ENCODE measurements at places on chromosomes 1 and 21.

DNA sequence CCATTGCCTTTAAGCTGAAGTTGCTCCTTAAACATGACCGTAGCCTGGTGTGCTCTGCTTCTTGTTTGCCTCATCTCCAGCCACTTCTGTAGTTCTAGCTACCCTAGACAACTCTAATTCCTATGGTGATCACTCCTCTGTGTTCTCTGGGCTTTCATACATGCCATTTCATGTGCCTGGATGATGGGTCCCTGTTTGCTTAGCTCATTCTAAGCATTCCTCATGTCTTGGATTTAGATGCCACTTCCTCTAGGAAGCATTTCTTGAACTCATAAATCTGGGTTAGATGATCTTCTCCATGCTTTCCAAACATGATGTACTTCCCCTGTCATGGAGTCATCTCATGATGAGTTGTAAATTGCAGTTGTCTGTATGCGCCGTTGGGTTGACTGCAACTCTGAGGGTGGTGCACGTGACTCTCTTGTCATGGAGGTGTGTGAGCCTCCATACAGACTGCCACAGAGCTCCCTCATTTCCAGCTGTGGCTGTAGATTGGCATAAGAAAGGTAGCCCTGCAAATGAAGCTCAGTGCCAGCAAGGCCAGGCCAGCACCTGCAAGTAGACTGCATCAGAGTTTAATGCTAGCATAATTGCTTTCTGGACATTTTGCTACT, 77.2 kb downstream of the LAMC1 start:
- DNase-seq: no peak

- no peak for DNase-seq
Measured at GRCh38 chr21:22476726-22477646, 1478.8 kb downstream of the NCAM2 start.

GRCh38 chr1:57188168-57188567, 222.4 kb upstream of the C8B start:
- DNase-seq: no peak

DNA sequence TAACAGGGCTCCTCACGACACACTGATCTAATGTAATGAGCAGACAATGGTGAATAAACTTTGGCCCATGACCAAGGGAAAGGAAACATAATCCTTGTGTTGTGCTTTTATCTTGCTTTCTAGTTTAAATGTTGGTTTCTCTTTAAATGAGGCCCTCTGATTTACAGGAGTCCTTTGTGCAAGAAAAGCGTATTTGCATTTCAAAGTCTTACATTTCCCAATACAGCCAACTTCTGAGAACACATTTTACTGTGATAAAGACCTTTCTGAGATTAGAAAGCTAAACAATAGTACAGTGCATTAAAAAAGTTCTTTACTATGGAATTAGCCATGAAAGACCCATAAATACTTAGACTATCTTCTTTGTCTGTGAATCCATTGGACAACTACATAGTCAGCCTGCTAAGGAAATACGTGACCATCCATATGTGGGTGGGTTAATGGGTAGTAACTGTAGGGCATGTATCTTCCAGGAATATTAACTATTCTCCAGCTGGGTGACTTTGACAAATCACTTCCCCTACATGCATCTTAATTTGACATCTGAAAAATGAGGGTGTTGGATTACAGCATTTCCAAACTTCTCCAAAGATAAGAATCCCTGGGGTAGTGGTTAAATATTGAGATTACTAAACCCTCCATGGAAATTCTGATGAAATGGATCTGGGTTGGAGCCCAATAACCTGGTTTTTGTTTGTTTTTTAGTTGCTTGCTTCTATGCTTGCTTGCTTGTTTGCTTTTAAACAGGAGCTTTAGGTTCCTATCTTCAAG, 50.3 kb upstream of the USP1 start:
- no peak for DNase-seq

GRCh38 chr1:153799566-153800465, 24.6 kb downstream of the SLC27A3 start:
- no peak for DNase-seq

DNA sequence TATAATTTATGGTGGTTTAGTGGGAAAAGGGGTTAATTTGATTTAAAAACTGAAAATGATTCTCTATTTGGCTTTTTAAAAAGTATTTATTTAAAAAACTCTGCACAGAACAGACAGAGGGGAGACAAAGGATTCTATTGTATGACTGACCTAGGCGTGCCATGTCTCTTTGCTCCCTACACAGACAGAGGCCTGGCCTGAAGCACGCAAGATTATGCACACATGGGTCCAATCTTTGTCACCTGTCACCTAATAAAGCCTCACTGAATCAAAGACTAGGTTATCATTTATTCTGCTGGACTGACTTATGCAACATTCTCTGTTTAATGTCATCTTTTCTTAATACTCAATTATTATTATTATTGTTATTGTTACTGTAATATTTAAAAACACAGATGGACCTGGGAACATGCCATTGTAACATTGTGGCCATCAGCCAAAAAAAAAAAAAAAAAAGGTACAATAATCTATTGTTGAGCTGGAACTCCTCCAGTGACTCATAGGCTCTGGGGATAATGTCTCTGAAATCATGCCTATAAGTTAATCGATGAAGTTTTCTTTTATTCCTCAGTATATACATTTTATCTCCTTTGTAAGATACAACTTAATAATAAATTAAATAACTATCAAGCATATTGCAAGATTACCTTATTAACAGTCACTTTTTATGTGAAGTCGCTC, 112.1 kb downstream of the RUNX1 start:
- DNase-seq: no peak

DNA sequence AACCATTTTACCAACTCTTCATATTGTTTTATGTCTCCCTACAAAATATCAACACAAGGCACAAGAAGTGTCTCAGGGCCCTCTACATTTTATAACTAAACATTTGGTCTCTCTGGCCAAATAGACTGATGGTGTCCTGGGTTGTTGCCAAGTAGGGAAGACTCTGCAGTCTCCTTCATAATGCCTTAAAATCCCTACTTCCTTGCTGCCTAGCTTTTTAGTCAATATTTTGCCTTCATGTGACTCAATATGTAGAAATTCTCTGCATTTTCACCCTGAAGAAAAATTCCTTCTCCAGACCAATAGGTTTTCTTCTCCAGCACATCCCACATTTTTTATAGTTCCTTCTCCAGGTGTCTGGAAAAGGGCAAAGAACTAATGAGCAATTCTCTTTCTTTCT, 72.6 kb upstream of the IPO9 start:
- no peak for DNase-seq

GRCh38 chr1:231338270-231339128, at the start of gene SPRTN:
Gene SPRTN (plus strand): TSS chr1:231338293. CDS start chr1:231338384, 91 bp downstream.
- no peak for DNase-seq

GRCh38 chr21:42056468-42056867, 14.6 kb upstream of the UMODL1 start:
- no peak for DNase-seq

- DNase-seq: no peak
Measured at GRCh38 chr21:37075214-37075770, 2.2 kb downstream of the TTC3 start.

GRCh38 chr1:221981461-221981860, 239.6 kb upstream of the DUSP10 start:
- DNase-seq: no peak

DNA sequence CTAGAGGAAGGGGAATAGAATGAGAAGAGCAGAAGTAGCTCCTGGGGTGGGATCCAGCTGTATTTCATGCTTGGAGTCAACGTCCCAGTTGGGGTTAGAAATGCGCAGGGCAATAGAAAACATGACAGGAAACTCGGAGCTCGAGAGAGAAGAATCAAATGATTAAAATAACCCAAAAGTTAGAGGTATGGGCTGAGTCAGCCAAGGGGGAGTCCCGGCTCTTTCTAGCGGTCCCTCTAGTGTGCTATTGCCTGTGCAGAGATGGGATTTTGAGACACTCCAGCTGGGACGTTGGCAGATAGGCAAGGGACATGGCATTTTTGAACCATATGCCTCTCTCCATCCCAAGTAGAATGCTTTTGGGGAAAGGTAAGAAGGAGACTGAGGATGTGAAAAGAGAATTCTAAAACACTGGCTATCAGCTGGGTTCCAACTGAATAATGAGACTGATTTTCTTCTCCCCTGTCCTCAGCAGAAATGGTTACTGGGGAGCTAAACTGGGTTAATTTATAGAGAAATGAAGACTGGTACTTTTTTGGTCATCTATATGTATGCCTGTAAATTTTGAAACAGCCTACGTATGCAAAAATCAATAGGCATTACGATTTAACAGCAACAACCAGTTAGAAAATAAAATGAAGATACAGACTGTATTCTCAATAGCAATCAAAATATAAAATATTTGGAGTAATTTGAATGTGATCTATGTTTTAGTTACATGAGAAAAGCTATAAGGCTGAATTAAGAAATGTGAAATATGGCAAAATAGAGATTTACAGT, 7.0 kb upstream of the VPS26C start:
- no peak for DNase-seq

All from stimulated activated CD8-positive, alpha-beta memory T cell treated with anti-CD3 and anti-CD28 coated beads, Interleukin-15, amount 100 ng/mL, for 48 hours (primary cell).